ENCODE measurements at places on chromosomes 12 and 14.

GRCh38 chr12:650983-651382 is 12.3 kb downstream of the NINJ2 start:
- DNase-seq: no peak

- DNase-seq: no peak
Observed at GRCh38 chr14:92489394-92490238, 24.0 kb upstream of the RIN3 start.

GRCh38 chr12:113159937-113160336 is 10.4 kb downstream of the CFAP73 start:
- DNase-seq: no peak

DNA sequence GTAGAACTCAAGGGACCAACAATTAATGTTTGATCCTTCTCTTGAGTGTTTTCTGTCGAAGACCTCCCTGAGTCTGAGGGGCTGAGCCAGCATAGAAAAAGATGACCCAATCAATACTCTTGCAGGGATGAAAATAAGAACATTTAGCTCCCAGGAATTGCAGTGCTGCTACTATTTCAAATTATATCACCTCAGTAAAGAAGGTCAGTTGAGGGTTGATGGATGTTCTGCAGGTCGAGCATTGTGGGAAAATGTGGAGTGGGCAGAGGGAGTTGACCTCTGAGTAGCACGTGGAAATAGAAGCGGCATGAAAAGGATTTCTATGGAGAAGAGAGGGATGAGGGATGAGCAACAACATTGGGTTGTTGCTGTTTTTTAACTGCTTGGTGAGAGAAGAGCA is 74.9 kb upstream of the CCDC198 start:
- DNase-seq: no peak

- DNase-seq: no peak
Observed at GRCh38 chr14:76581592-76581991, 179.7 kb upstream of the VASH1 start.

DNA sequence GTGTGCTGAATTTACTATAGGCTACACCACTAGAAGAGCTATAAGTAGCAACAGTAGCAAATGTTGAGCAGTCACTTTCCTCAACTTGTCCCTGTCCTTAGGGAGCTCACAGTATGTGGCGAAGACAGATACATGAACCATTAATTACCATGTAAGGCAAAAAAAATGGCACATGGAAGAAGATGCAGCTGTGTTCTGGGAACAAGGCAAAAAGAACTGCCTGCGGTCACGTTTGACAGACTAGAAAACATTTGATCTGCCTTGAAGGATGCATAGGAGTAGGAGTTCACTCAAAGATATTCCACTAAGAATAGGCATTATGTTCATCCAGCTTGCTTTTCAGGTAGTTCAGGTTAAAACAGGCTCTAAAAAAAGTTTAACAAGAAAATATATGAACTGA is 46.5 kb upstream of the IFNG-AS1 start:
- DNase-seq: no peak
